ENCODE measurements at places on chromosomes 3 and 15.

DNA sequence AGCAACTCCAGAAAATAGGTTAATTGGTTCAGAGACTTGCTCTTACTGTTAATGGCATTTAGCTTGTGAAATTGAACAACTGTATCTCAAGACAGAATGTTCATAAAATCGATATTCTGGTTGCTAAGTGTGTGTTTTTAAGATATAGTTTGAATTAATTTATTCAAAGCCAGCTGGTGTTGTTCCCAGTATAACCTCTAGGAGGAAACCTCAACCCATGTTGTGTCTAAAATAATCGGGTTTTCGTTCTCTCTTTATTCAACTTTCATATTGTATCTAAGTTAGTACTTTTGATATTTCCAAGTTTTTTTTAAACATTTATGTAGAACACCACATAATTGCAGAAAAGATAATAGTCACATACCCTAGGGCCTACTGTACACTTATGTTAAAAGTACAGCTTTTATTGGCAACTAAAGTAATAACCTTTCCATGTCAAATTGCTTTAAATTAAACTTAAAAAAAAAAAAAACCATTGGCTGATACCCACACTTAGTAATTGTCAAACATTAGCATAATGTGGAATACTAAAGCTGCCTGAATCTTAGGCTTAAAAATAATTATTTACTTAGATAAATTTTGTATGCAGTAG, 90.9 kb downstream of the SAMMSON start:
- DNase-seq: no peak

DNA sequence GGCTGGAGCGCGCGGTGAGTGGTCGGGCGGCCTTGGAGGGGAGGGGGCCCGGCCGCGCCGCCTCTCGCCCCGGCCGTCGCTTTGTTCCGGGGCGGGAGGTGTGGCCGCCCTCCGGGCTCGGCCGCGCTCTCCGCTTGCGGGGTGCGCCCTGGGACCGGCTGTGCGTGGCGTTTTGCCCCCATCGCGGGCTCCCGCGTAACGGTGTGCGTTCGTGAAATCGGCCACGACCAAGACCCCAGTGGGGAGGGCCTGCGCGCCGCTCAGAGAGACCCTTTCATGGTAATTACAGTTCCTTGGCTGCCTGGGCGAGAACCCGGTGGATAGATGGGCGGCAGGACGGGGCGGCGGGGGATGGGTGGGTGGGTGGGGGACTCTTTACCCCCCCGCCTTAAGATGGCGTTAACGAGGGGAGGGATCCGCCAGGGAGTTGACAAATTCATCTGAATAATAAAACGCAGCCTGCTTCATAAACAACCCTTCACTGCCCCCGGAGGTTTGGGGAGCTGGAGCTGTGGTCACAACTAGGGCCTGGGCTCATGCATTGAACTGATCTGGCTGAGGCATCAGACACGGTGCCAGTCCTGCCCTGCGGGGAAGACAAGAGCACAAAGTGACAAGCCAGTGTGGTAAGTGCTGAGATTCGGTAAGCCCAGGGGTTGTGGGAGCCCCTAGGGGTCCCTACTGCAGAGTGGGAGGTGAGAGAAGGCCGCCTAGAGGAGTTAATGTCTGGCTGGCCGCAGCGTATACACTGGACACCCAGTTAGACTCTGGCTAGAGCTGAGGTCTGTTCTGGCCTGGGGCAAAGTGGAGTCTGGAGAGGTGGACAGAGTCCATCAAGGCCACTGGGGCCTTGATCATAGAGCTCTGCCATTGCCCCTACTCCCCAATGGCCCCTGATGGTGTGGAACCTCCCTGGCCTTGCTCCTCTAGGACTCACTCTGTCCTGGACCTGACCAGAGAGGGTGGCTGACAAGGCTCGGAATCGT, 668 bp downstream of the MRAS start:
- DNase-seq: no peak

GRCh38 chr3:169147238-169148008, 516.1 kb downstream of the MECOM start:
- DNase-seq: no peak

- DNase-seq: no peak
These were observed 28.8 kb downstream of the ATG7 start for GRCh38 chr3:11300970-11301369.

GRCh38 chr3:124837730-124838186, 49.4 kb downstream of the ITGB5 start:
- no peak for DNase-seq

DNA sequence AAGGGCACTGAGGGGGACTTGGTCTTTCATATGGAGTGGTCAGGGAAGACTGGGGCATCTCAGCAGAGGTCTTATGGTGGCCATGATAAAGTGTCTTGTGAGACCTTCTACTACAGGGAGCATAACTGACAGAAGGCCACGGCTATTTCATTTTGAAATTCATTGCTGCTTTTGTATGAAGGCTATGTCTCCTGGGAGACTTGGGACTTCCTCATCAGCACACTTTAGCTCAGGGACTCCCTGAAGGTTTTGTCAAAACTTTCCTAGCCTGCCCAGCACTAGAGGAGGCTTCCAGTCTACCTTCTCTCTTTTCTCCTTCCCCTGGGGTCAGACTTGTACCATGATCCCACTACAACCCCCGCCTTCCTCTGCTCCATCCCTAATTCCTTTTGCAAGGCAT, 77.2 kb upstream of the RASGRF1 start:
- no peak for DNase-seq
